ENCODE measurements at places on chromosomes 7 and 10.

DNA sequence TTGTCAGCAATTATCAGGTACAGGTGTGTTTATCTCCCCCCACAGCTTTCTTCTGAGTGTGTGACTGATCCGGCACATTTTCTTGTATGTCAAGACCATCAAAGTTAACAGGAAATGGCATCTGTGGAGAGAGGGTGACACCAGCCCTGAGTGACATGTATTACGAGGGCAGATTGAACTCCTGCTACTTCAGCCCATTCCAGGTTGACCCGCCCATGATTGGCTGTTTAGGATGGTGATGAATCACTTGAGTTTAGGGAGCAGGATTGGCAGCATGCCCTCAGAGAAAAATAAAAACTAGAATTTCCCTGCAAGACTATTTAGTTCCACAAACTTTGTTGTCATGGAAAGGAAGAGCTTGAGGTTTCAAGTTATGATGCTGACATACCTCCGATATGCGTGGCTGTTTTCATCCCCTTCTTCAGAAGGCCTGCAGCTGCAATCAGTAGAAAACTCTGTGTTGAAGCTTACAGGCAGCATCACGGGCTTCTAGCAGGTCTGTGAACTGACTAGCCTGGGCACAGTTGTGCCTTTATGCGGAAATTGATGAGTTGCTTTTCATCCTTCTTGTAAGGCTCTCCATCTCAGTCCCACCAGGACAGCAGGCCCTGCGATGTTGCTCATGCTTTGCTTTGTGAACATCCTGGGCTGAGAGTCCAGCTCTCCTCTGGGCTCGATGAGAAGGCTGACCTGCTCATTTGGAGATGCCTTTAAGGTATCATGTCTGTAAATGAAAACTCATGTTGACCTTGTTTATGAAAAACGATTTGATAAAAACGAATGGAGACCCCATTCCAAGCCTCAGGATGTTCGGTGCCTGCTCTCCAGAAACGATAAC, 8.0 kb upstream of the CELF2 start:
- no peak for DNase-seq

- no peak for DNase-seq
Observed at GRCh38 chr7:158271646-158272045, 316.0 kb downstream of the PTPRN2 start.

DNA sequence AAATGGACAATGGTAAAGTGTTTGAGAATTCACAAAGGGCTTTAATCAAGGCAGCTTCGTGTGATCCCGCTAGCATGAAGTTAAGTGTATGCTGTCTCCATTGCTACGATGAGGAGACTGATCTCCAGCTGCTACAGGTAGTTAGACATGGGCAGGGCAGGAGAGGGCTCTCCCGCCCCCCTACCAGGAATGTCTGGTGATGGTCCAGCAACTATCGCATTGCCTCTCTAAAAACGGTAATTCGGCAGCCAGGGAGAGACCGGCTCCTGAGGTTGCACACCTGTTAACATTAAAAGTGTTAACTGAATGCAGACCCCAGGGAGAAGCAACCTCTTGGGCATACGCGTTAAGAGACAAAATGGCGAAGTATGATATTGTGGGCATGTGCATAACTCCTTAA, 37.9 kb downstream of the SVIL start:
- no peak for DNase-seq

GRCh38 chr10:7887174-7887816, 69.0 kb downstream of the TAF3 start:
- DNase-seq, result no peak

- no peak for DNase-seq
Observed at GRCh38 chr10:17092986-17093803, 36.4 kb downstream of the CUBN start.

GRCh38 chr10:47294501-47294900, 5.5 kb upstream of the GDF10 start:
- DNase-seq, result no peak

DNA sequence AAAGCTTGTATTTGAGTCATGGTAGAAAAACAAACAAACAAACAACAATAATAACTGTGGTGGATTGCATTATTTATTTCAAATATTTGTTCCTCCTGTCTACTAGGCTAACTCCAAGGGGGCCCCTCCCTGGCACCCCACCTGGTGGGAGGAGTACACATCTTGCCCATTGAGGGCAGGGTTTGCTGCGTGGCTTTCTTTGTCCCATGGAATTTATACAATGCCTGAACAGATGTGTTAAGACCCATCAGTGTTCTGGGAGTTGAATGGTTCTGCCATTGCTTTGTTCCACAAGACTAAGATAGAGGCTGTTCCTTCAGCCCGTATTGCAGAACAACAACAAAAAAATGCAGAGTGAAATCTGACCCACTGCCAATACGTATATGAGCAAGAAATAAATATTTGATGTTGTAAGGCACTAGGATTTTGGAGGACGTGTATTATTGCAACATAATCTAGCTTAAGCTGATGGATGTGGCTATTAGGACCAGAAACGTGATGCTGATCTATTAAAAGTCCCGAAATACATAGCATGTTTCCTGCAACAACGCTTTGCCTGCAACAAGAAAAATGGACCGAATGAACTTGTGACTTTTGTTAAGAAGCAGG, 119.1 kb upstream of the JCAD start:
- no peak for DNase-seq

- no peak for DNase-seq
Observed at GRCh38 chr10:43939389-43939938, 290.8 kb upstream of the ZNF32 start.

- DNase-seq, result no peak
Observed at GRCh38 chr7:136174477-136175125, 197.4 kb upstream of the MTPN start.

DNA sequence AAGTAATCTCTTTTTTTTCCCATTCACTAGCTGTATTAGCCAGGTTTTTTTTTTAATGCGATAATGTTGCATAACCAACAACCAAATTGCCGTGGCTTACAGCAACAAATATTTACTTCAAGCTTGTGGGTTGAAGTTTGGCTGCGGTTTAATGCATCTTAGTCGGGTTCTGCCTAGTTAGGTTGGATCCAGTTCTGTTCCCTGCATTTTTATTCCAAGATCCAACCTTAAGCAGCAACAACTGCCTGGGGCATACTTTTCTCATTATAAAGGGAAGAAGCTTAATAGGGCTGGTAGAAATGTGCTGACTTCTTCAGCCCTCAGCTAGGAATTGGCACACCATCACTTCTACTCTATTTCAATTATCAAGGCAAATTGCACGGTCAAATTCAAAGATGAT, 1115.5 kb upstream of the AUTS2 start:
- DNase-seq, result no peak

DNA sequence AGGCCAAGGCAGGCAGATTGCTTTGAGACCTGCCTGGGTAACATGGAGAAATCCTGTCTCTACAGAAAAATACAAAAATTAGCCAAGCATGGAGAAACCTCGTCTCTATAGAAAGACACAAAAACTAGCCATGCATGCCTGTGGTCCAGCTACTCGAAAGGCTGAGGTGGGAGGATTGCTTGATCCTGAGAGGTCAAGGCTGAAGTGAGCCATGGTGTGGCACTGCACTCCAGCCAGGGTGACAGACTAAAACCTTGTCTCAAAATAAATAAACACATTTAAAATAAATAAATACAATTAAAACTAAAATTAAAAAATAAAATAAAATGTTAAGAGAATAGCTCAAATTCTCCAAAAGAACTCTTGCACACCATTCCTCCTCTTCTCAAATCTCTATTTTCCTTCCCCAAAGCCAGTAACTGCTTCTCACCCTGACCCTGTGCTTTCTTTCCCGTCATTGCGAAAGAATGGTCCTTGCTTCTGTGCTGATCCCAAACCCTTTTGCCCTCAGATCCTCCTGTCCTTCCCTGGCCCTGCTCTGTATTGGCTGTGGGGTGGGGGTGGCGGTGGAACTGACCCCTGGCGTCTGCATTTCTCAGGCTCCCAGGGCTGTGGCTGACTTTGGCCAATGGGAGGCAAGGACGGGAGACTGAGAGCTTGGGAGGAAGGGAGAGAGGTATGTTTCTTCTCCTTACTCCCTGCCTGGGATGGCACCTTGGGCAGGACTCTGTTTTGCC, 12.4 kb downstream of the SRGN start:
- no peak for DNase-seq

DNA sequence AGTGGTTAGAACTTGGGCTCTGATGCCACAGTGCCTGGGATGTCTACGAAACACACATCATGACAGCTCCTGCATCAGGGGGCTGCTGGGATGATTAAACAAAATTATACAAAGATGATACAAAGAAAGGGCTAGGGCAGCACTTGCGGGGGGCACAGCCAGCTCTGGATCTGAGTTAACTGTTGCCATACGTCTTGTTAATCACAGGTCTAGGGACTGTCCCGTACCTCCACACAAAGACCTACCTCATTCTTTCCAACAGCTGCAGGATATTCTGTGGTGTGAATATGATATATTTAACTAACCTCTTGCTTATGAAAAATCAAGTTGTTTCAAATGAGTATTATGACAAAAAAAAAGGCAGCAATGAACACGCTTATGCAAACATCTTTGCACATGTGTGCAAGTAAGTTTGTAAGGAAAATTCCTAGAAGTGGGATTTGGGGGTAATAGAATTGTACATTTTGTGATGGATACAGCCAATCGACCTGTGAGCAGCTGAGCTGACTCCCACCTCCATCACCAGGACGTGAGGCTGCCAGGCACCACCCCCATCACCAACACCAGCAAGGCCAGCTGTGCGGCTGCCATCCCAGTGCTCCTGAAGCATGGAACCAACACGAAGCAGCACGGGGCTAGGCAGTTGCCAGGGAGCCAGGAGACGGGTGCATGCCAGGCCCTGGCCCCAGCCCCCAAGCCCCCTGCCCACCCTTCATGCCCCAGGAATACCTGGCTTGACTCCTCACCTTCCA, 23.5 kb downstream of the PTPRN2 start:
- DNase-seq, result no peak

- DNase-seq, result no peak
Observed at GRCh38 chr10:88598055-88598454, 11.5 kb downstream of the LIPJ start.

DNA sequence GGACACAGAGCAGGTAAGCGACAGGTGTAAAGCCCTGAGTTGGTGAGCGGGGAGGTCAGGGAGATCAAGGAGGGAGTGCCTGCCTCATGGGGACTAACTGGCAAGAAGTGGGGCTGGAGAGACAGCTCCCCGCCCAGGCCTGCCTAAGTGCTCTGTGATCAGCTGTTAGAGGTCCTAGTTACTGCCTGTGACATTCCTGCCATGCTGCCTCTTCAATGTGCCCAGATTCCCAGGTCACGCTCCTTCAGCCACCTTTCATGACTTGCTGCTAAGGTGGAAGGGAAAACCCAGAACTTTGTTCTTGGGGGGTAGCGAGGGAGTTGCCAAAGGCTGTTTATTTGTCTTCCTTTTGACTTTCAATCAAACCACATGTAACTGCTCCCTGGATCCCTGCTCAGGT, 114.3 kb upstream of the ZNF438 start:
- no peak for DNase-seq

GRCh38 chr10:6766131-6766801, 186.2 kb upstream of the PRKCQ start:
- no peak for DNase-seq

DNA sequence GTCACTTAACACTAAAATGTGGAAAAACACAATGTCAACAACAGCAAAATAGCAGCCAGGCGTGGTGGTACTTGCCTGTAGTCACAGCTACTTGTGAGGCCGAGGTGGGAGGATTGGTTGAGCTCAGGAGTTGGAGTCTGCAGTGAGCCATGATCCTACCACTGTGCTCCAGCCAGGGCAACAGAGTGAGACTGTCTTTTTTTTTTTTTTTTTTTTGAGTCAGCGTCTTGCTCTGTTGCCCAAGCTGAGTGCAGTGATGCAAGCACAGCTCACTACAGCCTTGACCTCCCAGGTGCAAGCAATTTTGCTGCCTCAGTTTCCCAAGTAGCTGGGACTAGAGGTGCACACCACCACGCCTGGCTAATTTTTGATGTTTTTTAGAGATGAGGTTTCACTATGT, 6.1 kb downstream of the KCTD7 start:
- DNase-seq, result no peak

- DNase-seq, result no peak
Observed at GRCh38 chr7:7533831-7534430, 1.7 kb downstream of the COL28A1 start.

DNA sequence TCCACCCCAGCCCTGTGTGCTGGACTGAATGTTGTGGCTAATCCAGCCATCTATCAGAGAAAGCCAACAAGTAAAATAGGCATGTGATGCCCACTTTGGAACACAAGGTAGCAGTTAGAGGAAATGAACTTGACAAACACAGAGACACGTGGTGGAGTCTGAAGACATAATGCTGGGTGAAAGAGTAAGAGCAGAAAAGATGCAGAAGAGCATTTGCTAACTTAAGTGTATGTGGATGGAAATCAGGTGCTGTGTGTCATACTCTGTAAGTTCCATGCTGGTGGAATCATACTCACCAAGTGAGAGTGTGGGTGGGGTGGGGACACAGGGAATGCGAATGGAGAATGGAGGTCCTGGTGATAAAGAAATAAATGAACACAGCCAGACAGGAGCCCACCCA, 22.8 kb downstream of the WDFY4 start:
- DNase-seq, result no peak

GRCh38 chr10:119059557-119059956, 21.1 kb downstream of the EIF3A start:
- DNase-seq, result no peak

DNA sequence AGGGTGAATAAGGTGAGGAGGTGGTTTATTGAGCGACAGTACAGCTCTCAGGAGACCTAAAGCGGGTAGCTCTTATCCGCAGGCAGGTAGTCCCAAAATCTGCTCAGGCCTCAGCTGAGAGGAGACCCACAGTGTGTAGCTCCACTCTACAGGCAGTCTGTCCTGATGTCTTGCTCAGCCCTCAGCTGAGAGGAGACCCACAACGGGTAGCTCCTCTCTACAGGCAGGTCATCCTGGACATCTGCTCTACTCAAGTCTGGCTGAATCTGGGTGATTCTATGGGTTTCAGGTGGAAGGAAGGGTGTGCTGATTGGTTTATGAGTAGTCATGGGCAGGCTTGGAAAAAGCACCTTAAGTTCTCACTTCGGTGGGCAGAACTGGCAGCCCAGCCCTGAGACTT, 55.6 kb upstream of the ABCB5 start:
- no peak for DNase-seq

Data from stimulated activated CD4-positive, alpha-beta T cell treated with anti-CD3 and anti-CD28 coated beads, Interleukin-2, amount 100 ng/mL, for 48 hours (primary cell).